M059J (cell line): ENCODE measurements at places on chromosomes 12 and 14. TPM values are rescaled to one million over a fixed set of nuclear protein-coding genes. Genes with fewer than 3 reads are reported as not detected.

DNA sequence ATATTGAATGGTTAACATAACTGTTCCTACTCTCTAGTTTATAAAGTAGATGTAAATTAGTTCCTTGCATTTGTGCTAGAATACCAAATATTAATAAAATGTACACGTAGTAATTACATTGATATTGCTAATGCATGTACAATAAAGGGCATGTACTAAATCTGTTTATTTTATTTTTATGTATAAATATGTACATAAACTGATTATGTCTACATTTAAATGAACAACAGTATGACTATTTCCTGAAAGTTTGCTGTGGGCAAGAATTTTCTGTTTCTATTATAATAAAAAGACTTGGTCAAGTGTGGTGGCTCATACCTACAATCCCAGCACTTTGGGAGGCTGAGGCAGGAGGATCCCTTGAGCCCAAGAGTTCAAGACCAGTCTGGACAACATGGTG, 257.2 kb upstream of the FOXN3 start:
- DNase-seq, result no peak

TMTC1 gene
- 3.9 and 6.3 TPM in 2 replicates for total RNA-seq

GRCh38 chr12:108360487-108360886, 21.4 kb upstream of the CMKLR1 start:
- peak; percentile 51 for DNase-seq

DNA sequence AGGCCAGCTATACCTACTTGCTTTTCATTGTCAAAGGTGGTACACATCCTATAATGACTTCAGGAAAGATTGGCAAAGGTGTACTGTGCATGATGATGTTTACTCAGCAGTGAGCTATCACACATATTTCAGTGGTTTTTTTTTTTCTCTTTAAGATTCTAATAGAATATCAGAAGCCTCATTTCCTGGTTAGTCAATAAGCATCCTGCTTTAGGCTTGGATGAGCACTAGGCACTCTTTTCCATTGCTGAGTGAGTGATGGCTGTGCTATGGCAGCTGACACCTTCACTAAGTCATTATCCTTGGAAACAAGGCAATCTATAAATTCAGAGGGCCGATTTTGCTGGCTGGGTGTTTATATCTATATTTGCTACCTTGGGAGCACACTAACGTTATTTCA, 161.1 kb upstream of the RASSF8 start:
- no peak for DNase-seq

GPRC5D gene
- total RNA-seq, result not detected in 2 replicates

GALNT9 gene
- total RNA-seq, result not detected in 2 replicates

KRT74 gene
- not detected in 2 replicates for total RNA-seq

DNA sequence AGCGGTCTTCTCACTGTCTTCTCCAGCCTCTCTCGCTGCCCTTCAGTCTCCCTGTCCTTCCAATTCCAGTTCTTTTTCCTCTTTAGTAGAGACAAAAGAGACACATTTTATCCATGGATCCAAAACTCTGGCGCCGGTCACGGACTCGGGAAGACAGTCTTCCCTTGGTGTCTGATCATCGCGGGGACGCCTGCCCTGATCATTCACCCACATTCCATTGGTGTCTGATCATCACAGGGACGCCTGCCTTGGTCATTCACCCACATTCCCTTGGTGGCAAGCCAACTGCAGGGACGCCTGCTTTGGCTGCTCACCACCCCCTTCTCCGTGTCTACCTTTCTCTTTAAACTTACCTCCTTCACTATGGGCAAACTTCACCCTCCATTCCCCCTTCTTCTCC, 619.5 kb downstream of the RERGL start:
- no peak for DNase-seq

DBX2 gene
- not detected in 2 replicates for total RNA-seq

DNA sequence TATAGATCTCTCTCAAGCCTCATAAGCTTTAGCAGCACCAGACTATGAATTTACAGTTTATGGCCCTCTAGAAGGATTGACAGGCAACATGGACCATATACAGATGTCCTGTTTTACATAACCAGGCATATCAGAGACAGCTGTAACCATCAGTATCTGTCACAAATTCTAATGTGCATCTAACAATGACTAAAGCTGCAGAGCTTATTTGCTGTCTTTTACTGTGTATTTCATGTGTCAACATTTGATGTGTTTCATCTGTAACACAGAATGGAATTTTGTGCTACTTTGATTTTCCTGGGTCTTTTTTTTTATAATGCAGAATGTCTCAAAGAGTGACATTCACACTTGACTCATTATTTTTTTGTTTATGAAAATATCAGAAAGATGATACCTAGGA, 348.3 kb downstream of the SLC16A7 start:
- DNase-seq, result no peak

DNA sequence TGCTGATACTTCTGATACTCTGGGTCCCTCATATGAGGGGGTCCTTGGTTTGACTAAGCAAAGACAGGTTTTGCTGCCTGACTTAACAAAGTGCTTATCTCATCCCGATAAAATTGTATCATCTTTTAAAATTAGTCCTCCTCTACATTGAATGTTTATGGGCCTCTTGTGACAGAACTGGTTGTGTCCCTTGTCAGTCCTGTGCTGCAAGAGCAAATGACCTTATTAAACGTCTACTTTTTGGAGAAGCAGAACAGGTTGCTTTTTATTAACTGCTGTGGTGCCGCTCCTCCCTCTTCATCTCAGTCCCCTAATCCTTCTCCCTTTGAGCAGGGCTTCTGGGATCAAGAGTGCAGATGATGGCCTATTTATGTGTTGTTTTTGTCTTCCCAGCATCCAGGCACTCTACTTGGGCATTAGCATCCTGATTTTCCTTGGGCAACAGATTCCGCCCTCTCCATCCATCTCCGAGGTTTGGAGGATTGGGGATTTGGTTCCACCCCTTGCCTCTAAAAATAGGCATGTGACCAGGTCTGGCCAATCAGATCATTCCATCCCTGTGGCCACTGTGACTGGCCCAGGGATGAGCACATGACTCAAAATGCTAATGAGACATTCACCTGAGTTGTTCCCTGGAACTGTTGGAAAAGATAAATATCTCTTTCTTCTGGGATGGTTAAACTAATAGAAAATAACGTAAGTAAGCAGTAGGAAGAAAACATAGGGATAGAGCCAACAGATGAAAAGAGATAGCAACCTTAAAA, 2.9 kb upstream of the DENR start:
- DNase-seq, result no peak

- no peak for DNase-seq
Measured at GRCh38 chr14:87994974-87995373, 2.0 kb upstream of the GALC start.

GRCh38 chr12:66453120-66453519, 150.8 kb downstream of the HELB start:
- no peak for DNase-seq
